ENCODE measurements at places on chromosomes 2 and 18.

GRCh38 chr2:233263045-233263570 lies 11.6 kb downstream of the ATG16L1 start:
- no peak for DNase-seq

- DNase-seq, result no peak
Measured at GRCh38 chr2:96625571-96626552, 12.2 kb downstream of the KANSL3 start.

DNA sequence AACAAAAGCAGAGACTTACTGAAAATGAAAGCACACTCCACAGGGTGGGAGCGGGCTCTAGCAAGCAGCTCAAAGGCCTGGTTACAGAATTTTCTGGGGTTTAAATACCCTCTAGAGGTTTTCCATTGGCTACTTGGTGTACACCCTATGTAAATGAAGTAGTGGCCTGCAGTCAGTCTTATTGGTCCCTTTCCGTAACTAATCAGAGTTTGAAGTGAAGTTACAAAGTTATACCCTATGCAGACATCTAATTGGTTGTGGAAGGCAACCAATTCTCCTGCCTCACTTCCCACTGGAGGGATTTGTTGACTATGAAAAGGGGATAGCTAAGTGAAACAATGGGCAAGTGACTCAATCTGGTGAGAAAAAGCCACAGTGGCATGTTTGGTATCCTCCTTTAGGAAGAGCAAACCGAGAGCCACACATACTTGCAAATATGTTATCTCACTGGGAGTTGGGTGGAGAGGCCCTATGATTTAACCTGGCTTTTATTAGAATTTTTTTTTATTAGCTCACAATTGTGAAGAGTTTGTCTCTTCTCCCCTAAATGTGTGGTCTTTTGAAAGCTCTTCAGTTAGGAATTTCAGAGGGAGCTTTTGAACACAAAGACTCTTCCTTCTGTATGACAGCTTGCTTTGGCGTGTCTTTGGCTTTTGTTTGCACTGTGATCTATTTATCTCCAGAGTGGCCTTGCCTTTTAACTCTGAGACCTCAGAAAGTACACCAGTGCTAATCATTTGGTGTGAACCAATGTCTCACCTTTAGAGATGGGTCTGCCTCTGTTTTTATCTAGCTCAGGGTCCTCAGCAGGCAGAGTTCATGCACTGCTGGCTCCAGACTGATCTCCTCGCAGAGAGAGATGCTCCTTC lies 69.6 kb downstream of the MAP4K4 start:
- DNase-seq, result no peak

DNA sequence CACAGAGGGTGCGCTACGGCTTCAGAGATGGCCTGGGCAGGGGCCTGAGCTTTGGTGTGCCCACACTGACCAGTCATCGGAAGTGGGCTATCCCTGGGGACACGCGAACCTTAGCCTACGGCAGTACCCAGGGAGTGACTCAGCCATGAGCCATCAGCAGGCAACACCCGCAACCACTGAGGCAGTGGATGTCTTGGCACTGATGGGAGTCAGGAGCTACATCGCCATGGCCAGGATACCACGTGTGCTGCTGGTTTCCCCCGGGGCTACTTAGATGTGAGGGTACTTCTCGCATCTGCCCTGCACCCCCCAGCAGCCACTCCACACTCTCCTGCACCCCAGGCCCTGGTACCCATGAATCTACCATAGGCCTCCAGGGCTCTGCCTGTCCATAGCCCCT lies 12.8 kb upstream of the HPCAL1 start:
- DNase-seq, result no peak

DNA sequence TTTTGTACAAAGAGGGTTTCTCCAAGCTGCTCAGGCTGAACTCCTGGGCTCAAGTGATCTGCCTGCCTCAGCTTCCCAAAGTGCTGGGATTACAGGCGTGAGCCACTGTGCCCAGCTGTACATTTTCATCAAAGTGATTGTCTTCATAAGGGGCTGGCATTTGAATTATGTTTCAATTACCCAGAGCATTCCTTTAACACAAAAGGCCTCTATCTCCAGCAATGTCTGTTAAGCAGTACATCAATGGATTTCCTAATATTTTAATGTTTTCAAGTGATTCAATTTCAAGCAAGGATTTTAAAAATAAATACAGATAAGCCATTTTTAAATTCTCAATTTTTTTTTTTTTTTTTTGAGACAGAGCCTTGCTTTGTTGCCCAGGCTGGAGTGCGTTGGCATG lies 50.9 kb upstream of the AP1S3 start:
- DNase-seq, result no peak

- DNase-seq, result no peak
Measured at GRCh38 chr2:10634495-10634894, 55.3 kb downstream of the NOL10 start.

All from NCI-H187 treated with DMSO at 0.1 percent for 48 hours (cell line).